ENCODE measurements at places on chromosomes 3 and 15.

DNA sequence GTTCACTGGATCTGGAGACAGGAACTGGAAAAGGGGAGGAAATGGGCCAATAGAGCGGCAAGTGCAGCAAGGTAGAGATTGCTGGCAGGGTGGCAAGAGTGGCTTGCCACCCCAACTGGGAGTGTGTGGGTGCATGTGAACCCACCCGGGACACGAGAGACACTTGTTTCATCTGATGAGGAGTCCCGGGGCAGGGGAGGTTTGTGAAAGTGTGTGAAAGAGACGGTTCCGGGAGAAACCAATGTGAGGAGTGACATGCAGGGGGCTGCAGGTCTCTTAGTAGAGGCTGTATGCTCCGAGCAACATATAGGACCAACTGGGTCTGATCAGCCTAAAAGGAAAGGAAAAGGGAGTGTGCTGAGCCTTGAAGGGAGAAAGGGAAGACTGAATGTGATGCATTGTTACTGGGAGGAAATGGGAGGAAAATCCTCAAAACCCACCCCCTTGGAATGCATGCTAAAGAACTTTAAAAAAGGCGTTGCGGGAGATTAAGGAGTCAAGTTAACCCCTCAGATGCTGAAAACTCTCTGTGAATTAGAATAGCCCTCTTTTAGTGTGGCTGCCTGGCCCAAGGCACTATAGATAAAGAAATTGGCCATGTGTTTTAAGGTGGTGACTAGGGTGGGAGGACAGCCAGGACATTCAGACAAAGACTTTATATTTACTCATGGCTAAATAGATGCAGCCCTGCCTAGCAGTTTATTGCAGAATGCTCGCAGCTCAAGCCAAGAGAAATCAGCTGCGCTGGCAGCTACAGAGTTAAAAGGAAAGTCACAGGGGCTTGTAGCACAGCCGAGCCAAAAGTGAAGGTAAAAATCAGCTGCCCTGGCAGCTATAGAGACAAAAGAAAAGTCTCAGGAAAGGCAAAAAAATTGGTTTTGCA, 9.1 kb upstream of the SLC9C1 start:
- peaks cover 7% of the 10 kb centered on the region for H3K4me1 ChIP-seq
- H3K27me3 ChIP-seq = no peaks in the 10 kb centered on the region
- no peak overlapping the region for H3K27ac ChIP-seq
- DNase-seq = no peak
- H3K4me3 ChIP-seq = no peak overlapping the region

DNA sequence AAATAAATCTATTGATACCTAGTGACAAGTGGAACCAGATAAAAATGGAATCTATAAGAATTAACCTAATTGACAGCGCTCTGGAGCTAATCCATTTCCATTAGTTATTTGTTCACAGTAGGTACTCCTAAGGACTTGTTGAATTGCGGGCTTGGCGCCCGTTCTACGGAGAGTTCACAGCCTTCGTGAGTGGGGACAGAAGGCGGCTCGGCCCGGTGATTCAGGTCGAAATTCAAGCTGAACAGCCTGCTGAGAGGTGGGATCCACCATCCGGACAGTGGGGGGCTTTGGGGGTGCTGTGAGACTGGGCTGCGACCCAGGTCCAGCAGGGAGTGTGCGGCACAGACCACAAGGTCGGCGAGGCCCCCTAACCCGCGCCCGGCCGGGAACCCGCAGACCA, 779 bp upstream of the CTNNB1 start:
- peaks cover 3% of the 10 kb centered on the region for H3K36me3 ChIP-seq
- H3K4me3 ChIP-seq = peak overlapping the region; percentile 82
- no peak for DNase-seq
- H3K27me3 ChIP-seq = peaks cover 28% of the 10 kb centered on the region
- peak overlapping the region; percentile 73 for H3K27ac ChIP-seq
- H3K4me1 ChIP-seq = peaks cover 15% of the 10 kb centered on the region

- no peaks in the 10 kb centered on the region for H3K36me3 ChIP-seq
- DNase-seq = no peak
Measured at GRCh38 chr3:73094951-73095350, 33.5 kb downstream of the EBLN2 start.

GRCh38 chr15:52786436-52787122, 3.6 kb downstream of the ONECUT1 start:
- H3K27me3 ChIP-seq = peaks cover 87% of the 10 kb centered on the region
- H3K4me1 ChIP-seq = peaks cover 10% of the 10 kb centered on the region
- H3K36me3 ChIP-seq = no peaks in the 10 kb centered on the region
- no peak for DNase-seq
- H3K4me3 ChIP-seq = no peak overlapping the region
- H3K27ac ChIP-seq = peak overlapping the region; percentile 63

GRCh38 chr3:9452417-9452816, 55.0 kb downstream of the SETD5 start:
- H3K4me3 ChIP-seq = peak overlapping the region; percentile 66
- H3K27ac ChIP-seq = peak overlapping the region; percentile 91
- no peak for DNase-seq
- H3K4me1 ChIP-seq = peaks cover 22% of the 10 kb centered on the region
- peaks cover 32% of the 10 kb centered on the region for H3K36me3 ChIP-seq

DNA sequence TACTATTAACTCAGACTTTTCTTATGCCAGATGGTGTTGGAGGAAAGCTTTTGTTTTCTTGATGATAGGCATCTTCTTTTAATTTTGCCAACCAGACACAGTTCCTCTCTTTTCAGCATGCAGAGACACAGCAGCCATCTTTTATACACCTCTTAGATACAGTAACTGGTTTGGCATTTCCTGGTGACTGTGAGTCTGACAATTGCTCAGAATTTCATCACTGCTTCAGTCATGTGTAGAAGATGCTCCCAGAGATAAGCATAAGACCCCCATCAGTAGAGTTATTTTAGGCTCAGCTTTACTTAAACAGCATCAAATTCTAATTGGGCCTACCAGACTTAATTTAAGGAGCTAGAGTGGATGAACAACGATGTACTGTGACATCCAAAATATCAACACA, 779.0 kb downstream of the SQOR start:
- H3K4me1 ChIP-seq = no peaks in the 10 kb centered on the region
- DNase-seq = no peak
- H3K4me3 ChIP-seq = no peak overlapping the region
- no peaks in the 10 kb centered on the region for H3K36me3 ChIP-seq
